ENCODE measurements at places on chromosomes 2 and 18.

- no peak for DNase-seq
These were observed 99.6 kb downstream of the METTL8 start for GRCh38 chr2:171334171-171334570.

- DNase-seq = no peak
These were observed 222.9 kb downstream of the STK39 start for GRCh38 chr2:168024459-168024858.

DNA sequence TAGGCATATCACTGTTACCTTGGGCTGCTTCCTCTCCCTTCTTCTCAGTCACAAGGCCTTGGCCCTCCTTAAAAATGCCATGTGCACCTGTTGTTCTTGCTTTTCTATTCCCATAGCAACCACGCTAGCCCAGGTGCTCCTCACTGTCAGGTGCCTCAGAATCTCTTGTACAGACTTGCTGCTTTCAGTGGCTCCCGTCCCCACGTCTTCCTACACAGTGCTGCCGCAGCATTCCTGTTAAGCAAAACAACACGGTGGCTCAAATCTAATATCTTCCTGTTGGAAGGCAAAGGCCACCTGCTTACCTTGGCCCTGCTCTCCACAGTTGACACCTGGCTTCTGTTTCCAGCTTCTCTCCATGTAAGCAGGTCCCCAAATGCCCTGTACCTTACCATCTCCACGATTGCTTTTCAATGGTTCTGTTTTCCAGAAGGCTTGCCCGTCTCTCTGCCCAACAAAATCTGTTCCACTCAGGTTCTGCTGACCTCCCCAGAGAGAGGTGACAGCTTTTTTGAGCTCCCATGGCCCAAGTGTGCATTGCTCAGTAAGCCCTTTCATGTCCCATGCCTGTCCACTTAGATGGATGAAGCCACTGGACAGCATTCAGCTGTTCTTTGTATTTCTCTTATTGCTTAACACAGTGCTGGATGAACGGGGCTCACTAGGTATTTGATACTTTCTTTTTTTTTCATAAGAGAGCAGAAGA is 240.4 kb downstream of the PRKCE start:
- DNase-seq = no peak

- DNase-seq = no peak
These were observed at the start of gene OTOF for GRCh38 chr2:26477911-26478253. Gene OTOF, minus strand, starts transcription at chr2:26478124.

DNA sequence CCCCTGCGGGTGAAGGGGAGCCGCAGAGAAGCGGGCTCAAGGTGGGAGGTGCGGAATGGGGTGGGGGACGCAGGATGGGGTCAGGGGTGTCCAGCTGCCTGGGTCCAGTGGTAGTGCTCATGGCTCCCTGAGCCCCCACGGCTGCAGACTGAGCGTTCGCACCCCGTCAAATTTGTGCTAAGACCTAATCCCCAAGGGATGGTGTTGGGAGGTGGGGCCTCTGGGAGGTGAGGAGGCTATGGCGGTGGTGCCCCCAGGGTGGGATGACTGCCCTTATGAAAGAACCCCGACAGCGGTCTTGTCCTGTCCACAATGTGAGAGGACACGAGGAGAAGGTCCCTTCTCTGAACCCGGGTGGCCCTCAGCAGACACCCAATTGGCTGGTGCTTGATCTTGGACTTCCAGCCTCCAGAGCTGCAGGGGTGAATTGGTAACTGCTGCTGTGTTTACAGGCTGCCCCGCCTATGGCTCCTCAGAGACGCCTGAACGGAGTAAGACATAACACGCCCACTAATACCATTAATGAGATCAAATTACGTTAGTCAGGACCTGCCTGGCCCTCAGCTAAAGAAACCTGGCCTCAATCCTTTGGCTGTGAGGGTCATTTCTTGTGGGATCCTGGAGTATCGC is 42.6 kb downstream of the PXDN start:
- no peak for DNase-seq

GRCh38 chr2:218859988-218860831 is 605 bp downstream of the WNT6 start:
- no peak for DNase-seq

GRCh38 chr2:80311304-80311703 is 6.8 kb upstream of the LRRTM1 start:
- no peak for DNase-seq

DNA sequence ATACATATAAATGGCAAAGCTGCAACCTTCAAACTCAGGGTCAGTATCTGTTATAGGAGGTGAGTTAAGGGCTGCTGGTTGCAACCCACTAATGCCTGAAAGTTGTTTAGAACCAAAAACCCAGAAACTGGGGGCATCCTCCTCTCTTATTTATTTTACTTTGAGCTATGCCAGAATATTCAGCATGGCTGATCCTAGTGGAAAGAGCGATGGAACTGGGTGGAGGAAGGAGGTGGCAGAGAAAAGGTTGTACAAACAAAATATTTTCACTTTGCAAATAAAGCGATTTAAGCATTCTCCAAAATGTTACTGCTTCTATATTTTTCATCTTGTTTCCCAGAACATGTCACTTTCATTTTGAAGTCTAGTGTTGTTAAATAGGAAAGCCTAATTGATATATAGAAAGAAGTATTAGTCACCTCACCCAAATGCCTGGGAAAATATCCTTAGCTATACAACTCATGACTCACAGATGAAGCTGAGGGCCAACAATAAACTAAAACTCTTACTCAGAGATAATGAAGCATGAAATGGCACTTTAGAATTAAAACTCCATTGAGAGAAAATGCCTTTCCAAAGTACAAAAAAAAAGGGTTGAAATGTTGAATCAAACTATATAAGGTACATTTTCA is 251.4 kb upstream of the UBE2E3 start:
- DNase-seq = no peak

DNA sequence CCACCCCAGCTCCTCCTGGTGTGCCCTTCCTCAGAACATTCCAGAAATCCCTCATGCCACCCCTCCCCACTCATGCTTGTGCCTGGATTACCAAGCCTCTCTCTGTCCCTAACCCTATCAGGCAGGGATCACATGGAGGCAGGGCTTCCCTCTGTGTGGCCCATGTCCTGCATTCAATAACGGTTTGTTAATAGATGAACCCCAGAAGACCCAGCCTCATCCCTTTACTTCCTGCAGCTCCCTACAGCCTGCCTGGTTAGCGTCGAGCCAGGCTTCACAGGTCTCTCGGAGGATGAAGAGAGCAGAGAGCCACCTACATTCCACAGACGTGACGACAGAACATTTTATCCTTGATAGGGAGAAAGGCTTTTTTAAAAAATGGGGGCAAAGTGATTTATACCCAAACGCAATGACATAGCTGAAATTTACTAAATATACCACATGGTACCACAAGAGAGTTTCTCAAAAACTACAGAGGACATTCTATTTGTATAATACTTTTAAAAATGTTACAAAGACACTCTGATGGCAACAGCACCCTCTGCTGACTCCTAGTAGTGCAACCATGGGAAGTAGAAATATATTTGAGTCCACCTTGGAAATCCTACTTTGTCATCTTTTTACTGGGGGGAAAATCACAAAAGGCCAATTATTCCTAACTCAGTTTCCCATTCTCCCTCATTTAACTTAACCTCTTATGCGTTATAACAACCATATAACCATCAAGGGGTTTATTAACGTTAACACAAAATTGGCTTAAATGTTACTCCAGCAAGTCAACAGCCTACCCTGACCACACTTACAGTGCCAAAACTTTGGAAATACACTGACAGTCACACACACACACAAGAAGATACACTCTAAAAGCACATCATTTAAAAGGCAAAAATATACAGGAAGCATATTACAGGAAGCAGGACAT is 30.7 kb downstream of the FBXO15 start:
- DNase-seq = peak; percentile 3

DNA sequence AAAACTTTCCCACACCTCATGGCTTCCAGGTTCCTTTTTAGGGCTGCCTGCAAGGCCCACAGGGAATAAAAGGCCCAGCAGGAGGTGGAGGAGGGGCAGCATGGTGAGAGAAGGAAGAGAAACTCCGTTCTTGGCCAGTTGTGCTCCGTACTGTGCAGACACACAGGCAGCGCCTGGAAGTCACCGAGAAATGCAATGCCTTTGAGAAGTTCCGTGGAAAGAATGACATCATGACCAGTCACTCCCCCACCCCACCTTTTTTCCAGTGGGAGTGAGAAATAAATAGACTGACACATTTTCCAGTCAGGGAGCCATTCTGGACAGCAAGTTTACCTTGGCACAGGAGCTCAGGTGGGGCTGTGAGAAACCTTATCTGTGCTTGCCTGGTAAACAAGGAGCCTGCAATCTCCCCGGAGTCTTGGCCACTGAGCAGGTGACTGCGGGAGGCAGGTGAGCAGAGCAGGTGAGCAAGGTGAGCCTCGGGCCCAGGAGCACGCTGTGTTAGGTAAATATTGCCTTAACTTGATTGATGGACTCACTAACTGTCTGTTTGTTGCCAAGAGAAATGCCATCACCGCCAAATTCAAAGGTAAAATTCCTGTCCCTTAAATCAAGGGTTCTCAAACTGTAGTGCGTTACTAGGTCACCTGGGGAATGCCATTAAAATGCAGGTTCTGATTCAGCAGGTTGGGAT is 13.5 kb upstream of the LBH start:
- no peak for DNase-seq

- no peak for DNase-seq
These were observed 648.2 kb downstream of the STK39 start for GRCh38 chr2:167599219-167599618.

DNA sequence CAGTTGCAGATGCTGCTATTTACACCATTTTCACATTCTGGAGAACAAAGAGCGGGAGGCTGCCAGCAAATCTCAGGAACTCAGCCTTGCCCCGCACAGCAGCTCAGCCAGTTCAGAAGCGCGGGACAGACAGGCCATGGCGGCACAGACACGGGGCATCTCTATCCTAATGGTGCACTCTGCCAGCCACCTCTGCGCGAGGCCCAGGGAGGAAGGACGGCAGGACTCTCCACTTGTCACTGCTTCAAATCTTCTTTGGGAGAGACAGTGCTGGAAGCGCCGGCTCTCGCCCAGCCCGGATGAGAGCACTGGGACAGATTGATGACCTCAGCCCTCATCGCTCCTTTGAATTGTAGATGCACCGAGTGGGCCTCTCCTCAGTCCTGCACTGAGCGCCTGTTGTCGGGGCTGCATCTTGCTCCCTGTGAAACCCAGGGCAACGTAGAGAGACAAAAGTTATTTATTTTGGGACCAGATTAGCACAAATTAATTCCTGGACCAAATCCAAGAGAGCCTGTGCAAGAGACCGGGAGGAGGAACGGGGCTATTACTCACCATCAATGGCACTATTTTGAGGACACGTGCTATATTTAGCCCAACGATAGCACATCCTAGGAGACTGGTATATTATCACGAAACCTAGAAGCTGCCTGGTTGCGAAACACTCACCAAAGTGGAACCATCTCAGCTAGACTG is 211.4 kb upstream of the SMIM21 start:
- no peak for DNase-seq

DNA sequence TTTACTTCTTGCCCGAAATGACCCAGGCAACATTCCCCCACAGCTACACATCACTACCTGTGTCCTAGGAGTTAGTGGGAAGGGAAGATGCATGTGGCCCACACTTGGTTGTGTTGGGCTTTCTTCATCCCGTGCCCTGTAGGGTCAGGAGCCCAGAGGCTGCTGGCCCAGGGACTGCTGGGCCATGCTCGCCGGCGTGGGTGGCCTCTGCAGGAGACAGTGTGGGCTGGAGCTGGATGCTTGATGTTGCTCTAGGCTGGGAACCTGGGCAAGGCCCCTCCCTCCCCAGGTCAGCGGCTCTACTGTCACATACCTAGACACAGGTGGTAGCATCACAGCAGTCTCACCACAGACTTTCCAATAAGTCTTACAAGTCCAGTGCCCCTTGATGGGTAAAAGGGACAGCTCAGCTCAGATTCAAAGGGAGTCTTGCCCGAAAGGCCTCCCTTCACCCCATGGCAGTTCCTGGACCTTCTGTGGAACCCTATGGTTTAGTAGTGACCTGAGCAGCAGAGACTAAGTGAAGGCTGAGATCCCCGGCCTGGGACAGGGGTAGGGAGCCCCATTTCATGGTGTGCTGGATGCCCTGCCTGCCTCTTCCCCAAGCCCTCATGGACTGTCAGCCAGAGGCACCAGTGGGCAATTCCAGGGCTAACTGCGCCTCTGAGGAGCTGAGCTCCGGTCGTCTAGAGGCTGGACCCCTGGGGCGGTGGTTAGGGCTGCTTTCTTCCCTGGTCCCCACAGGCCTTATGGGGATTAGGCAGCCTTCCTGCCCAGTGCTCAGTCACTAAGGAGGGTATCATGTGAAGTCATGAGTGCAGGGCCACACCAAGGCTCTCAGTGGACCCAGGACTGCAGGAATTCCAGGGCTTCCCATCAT is 45.4 kb upstream of the FAHD2A start:
- no peak for DNase-seq

GRCh38 chr2:106063181-106063580 is 130.9 kb downstream of the UXS1 start:
- DNase-seq = no peak

DNA sequence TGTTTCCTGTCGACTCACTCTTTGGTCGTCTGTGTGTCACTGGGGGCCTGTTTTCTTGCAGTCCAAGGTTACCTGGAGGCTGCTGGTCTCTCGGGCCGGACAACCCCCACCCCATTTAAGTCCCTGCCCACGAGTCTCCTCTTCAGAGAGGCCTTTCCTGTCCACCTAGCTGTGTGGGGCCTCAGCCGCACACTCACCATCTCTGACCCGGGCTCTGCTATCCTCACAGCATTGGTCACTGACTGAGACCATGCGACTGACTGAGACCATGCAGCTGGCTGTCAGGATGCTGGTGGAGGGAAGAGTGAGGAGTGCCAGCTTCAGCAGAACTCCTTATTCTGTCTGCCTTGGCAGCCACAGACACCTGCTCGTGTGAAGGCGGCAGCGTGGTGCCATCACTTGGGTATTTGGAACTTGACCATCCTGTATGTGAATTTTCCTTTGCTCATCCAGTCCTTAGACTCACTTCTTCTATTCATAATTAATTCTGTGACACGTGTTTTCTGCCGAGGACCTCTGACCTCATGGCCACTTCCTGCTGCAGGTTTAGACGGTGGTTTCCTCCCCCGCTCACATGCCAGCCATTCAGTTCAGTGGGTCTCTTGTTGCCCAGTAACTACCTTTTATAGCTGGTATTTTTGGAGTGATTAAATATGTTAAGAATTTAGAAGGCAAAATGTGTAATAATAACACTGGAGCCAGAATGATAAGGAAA is 47.5 kb upstream of the ASB1 start:
- DNase-seq = peak; percentile 20

DNA sequence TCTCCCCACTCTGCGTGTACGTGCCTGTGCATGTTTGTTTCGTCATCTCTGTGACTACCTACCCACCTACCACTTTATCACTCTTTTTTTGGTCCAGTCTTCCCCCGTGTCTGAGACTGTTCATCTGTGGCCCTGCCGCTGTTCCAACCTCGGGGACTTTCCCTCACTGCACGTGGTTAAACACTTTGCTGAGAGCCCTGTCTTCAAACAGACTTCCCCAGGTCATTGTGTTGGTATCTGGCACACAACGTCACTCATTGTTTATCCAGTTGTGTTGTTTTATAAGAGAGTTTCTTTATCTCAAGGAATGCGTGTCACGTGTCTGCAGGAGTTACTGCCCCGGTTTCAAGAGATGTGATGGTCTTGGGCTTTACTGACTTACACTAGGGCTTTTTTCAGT is 262.0 kb upstream of the RASGRP3 start:
- DNase-seq = no peak

Measured in CD4-positive, alpha-beta T cell treated with Interleukin-15 for 4 hours (primary cell).